ENCODE measurements at places on chromosomes 11 and 22.

- no peak for DNase-seq
These were observed 690.2 kb downstream of the NTM start for GRCh38 chr11:132060567-132060966.

- no peak for DNase-seq
These were observed 15.3 kb downstream of the PKNOX2 start for GRCh38 chr11:125179895-125180294.

GRCh38 chr22:17835256-17835655 is 61.0 kb upstream of the BID start:
- no peak for DNase-seq

DNA sequence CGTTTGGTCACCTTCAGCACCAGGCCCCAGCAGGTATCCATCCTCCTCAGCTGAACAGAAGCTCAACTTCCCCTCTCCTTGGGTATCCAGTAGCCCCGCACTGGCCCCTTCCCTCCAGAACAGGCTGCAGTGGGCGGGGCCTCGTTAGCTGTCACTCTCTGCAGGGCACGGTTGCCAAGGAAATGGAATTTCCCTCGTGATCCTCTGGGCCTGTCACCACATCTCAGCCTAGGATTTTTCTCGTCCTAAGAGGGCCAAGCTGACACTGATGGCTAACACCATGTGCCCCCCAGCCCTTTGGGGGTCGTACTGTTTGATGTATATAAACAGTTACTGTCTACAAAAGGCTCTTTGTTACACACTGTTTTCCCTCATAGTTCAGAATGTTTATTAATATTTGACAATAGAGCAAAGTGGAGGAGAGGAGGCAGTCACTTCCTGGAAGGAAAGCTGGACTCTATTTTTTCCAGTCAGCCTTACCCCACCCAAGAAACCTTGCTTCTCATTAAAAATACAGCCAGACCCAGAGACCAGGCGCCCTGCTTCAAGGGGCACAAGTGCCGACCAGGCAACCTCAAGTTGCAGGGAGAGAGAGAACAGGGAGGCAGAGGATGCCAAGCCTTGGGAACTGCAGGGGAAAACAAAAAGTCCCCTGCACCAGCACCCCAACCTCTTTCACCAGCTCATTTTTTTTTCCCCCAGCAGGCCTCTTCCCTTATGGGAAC is 44.5 kb downstream of the FEZ1 start:
- DNase-seq, result no peak

GRCh38 chr22:42596863-42597530 is 17.7 kb downstream of the POLDIP3 start:
- DNase-seq, result no peak

DNA sequence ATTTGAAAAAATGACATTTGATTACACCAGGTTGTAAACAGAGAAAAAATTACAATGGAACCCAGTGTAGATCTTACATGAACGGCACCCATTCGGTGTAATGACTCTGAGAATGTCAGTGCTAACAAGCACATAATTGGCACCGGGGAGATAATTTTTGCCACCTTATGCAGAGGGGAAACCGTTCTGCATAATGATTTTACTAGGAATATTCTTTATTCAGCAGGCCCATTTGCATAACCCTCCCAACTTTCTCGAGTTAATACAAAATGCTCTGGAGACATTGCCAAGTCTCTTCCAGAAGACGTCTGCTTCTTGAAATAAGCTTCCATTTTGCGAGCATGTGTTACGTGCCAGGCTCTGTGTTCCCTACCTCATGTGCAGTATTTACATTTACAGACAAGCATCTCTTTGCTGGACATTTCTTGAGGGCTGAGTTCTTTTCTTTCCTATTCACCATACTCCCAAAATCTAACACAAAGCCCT is 275.8 kb downstream of the MIAT start:
- no peak for DNase-seq

GRCh38 chr11:11294551-11294855 is 58.5 kb downstream of the CSNK2A3 start:
- DNase-seq, result no peak

GRCh38 chr11:119476038-119476437 is 53.1 kb upstream of the THY1 start:
- no peak for DNase-seq

- DNase-seq, result no peak
These were observed 328 bp downstream of the CHEK2 start for GRCh38 chr22:28741200-28741784.

DNA sequence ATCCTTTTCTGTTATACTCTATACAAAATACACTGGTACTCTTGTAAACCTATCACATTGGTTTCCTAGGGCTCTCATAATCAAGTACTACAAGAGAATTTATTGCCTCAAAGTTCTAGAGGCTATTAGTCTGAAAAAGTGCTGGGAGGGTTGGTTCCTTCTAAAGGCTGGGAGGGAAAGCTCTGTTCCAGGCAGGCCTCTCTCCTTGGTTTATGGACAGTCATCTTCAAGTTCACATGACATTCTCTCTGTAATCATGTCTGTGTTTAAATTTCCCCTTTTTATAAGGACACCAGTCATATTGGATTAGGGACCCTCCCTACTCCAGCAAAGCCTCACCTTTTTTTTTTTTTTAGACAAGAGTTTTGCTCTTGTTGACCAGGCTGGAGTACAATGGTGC is 9.1 kb downstream of the SLC36A4 start:
- no peak for DNase-seq

DNA sequence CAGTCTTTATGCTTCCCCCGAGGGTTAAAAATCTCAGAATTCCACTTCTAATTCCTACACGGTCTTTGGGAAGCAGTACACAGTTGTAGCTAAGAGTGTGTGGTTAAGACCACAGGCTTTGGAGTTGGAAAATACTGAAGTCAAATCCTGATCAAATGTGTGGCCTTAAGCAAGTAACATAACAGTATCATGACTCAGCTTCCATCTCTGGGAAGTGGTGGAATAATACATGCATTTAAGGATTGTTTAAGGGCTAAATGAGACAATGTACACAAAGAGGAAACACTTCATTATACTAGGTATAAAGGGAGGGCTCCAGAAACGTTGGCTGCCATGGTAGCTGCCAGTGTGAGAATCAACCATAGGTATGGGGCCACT is 71.5 kb downstream of the FAT3 start:
- no peak for DNase-seq

- DNase-seq, result peak; percentile 48
These were observed 1104.8 kb downstream of the DLG2 start for GRCh38 chr11:84522331-84522730.

GRCh38 chr22:26357281-26357680 is 71.8 kb upstream of the ASPHD2 start:
- DNase-seq, result no peak

DNA sequence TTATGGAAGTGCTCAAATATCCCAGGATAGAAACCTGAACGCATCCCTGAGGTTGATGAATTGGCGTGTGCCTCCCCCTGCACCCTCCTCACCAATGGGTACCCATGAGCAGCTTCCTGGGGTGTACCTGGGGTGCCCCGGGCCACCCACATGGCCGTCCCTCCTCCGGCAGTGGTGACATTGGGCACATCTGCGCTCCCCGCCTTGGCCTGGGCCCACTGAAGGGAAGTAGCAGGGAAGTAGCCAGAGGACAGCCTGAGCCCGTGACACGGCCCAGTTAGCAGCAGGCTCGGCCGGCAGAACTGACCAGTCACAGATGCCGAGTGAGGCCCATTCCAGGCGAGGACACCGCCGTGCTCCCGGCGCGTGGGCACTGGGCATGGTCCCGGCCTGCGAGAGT is 16.7 kb downstream of the MRPL23 start:
- DNase-seq, result no peak

DNA sequence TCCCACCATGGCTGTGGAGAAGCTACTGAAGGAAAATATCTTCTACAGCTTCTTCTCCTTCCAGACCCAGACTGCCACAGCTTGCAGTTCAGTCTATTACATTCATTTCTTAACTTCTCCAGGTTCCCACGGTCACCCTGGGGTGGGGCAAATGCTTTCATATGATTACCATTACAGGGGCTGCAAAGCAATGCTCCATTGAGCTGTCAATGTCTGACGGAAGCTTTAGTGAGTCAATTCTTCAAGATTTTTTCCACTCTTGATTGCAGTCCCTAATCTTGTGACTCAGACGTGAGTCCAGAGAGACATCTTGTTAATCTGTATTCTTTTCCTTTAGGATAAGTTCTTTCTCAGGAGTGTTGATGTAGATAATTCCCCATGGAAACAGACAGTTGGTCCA is 233.4 kb upstream of the DDI1 start:
- DNase-seq, result no peak

DNA sequence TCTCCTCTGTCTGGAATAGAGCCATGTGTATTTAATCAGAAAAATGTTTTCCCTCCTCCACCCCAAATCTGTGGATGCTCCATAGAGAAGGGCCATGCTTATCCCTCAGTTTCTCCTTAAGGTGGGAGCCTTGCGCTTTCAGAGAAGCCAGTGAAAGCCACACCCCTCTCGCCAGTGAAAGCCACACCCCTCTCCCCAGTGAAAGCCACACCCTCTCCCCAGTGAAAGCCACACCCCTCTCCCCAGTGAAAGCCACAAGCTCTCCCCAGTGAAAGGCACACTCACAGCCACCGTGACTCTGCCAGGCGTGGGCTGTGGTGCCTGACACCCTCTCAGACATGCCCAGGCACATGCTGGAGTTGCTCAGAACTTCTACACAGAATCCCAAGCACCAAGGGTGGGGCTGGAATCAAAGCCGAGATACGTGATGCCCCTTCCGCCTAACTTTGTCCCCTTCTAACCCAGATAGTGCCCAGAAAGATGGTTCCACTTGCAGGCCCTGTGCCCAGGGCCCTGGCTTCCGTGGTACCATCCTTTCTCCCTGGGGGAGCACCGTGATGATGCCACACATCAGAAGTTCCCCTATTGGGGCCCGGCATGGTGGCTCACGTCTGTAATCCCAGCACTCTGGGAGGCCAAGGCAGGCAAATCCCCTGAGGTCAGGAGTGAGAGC is 16.5 kb upstream of the PRR5 start:
- DNase-seq, result peak; percentile 81

DNA sequence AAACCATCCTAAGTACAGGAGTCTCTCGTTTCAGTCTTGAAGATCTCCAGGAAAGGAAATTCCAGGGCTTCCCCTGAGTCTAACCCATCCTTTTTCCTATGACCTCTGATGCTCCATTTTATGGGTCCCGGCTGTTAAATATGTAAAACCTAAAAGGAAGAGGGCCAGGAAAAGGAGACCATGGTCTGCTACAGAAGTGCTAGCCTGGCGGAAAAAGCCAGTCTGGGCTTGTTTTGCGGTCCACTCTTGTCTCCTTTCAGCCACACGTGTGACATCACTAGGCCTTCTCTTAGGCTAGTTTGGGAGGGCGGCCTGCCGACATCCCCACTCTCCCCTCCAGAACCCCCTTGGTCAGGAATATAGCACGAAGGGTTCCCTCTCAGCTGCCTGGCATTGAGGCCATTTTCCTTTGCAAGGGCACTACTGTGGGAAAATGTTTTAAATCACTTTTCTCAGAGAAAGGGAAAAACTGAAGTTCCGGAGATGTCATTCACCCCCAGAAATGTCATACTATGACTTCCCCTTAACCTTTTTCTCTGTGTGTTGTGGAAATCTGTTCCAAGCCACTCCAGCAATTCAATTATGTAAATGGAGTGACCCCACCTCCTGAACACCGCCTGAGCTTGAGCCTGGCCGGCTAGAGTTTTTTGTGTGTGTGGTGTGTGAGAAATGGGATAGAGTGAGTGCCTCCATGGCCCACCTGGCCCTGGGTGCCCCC is 86.9 kb downstream of the UBASH3B start:
- DNase-seq, result no peak

- DNase-seq, result peak; percentile 82
These were observed 33.8 kb upstream of the APOA1 start for GRCh38 chr11:116871248-116871647.

- DNase-seq, result no peak
These were observed 54.9 kb downstream of the NTM start for GRCh38 chr11:131425285-131425684.

DNA sequence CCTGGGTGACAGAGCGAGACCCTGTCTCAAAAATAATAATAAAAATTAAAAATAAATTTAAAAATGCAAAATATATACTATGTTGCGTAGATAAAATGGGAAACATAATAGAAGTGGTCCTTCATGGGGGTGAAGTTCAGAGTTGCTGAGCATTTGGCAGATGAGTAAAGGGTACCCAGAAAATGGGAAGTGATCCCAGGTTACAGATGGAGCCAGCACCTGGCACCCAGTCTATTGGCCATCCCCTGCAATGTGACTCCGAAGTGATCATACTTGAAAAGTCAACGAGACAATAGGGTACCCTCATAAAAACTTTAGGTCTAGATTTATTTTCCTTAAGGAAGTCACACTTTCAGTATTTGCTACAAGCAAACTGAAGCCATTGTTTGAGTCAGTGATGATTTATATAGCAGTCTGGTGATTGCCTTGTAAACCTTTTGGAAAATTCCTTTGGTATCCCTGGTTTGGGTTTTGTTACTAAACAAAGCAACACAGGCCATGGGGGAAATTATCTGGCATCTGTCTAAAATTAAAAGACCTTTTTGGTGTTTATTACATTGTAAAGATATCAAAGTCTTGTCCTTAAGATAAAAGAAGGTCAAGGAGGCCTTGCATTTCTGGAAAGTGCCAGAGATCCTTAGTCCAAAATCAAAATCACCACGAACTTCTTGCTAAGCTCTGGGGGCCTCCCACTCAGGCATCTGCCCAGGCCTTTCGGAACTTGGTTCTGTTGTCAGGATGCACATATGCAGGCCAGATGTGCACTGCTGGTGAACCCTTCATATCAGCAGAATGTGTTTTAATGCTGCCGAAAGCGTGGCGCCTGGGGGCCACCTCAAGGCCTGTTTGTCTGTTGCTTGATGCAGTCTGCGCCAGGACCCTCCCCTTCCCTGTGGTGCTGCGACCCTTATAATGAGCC is 4.3 kb downstream of the SMARCB1 start:
- DNase-seq, result peak; percentile 87

DNA sequence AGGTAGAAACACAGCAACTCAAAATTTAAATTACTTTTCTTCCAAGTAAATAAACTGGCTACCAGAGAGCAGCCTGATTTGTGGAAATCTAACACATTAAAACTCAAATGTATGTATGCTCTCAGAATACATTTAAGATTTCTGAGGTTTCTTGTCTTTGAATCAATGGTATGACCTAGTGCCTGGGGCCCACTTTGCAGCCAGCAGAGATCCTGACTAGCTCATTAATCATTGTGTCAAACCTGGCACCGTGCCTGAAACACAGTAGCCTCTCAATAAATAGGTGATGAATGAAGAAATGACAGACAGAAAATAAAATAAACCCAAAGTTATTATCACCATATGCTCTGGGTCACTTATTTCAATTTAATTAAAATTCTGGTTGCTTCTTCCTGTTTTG is 176.2 kb upstream of the FAT3 start:
- no peak for DNase-seq

- no peak for DNase-seq
These were observed 158.2 kb upstream of the GUCY1A2 start for GRCh38 chr11:107176148-107177105.

GRCh38 chr22:42842658-42843370 is 14.3 kb downstream of the ARFGAP3 start:
- no peak for DNase-seq
